Activated CD4-positive, alpha-beta T cell treated with anti-CD3 and anti-CD28 coated beads, Interleukin-2, amount 10 ng/mL, durations not matched to agents 7 days and 5 days (primary cell): ENCODE measurements at places on chromosomes 6 and 20.
A peak's percentile ranks its signal among the peaks of the same experiment; 100 is the strongest.

- peak; percentile 34 for DNase-seq
Observed at GRCh38 chr20:23245553-23246181, 104.9 kb upstream of the NXT1 start.

GRCh38 chr6:7507600-7507999 lies 33.9 kb upstream of the DSP start:
- no peak for DNase-seq

GRCh38 chr20:63370618-63371187 lies 9.6 kb upstream of the CHRNA4 start:
- DNase-seq = no peak

GRCh38 chr6:31907158-31907813 lies 5.4 kb upstream of the ZBTB12 start:
- DNase-seq = no peak

- no peak for DNase-seq
Observed at GRCh38 chr6:105896052-105896820, 189.9 kb upstream of the PRDM1 start.

DNA sequence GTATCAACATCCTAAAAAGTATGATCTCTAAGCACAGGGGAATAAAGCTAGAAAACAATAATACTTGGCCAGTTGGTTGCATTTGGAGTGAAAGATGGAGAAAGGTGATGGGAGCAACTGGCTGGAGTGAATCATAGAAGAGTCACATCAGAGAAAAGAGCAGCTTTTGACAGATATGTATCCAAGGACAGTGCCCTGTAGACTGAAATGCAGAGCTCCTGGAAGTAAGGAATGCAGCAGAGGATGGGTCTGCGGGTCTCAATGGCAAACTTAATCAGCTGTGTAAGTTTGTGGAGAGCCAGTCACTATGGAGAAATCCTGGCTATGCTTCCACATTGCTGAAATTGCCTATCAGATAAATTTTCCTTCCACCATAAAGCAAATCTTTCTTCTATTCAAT lies 253.6 kb upstream of the PRND start:
- no peak for DNase-seq

DNA sequence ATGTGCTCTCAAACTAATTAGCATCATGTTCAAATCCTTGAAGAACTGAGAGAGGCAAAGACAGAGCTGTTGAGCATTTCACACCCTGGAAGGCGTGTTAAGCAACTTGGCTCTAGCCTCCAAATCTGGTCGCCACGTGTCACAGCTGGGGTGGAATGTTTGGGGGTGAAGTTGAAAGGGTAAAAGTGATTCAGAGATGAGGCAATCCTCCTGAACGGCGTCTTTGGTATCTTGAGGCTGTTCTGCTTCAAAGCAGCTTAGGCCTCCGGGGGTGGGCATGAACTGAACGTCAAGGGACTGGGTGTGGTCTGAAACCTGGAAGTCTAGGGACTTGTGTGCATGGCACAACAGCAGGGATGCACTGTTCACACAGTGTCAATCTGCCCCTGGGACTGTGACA lies 62.3 kb downstream of the TRAM2 start:
- no peak for DNase-seq

DNA sequence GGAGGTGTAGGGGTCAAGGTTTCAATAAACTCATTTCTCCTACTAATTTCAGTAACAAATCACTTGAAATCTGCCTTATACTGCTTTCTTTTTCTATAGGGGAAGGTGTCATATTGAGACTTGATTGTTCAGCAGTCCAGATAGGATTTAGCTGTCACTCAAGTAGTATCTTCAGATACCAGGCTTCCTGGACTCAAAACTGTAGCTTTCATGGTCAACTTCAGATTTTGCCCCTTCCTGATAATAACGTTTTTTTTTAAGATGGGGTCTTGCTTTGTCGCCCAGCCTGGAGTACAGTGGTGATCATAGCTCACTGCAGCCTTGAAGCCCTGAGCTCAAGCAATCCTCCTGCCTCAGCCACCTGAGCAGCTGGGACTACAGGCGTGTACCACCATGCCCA lies 77.8 kb downstream of the JAG1 start:
- no peak for DNase-seq

- peak; percentile 74 for DNase-seq
Observed at GRCh38 chr20:62808211-62808865, 3.7 kb downstream of the OGFR start.

- no peak for DNase-seq
Observed at GRCh38 chr6:107304421-107305025, 154.8 kb downstream of the PDSS2 start.

- DNase-seq = no peak
Observed at GRCh38 chr6:7545316-7546019, 4.0 kb downstream of the DSP start.

- no peak for DNase-seq
Observed at GRCh38 chr6:156824142-156824541, 47.0 kb downstream of the ARID1B start.

- no peak for DNase-seq
Observed at GRCh38 chr6:14232889-14233288, 115.3 kb downstream of the CD83 start.

DNA sequence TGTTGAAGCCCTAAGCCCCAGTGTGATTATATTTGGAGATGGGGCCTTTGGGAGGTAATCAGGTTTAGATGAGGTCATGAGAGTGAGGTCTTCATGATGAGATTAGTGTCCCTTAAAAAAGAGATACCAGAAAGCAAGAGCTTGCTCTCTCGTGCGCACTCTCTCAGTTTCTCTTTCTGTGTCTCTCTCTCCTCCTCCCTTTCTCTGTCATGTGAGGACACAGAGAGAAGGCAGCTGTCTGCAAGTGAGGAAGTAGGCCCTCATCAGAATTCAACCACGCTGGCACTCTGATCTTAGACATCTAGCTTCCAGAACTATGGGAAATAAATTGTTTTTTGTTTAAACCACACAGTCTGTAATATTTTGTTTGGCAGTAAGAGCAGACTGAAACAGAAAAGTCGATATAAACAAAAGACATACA lies 180.5 kb downstream of the IBTK start:
- DNase-seq = no peak

- no peak for DNase-seq
Observed at GRCh38 chr6:158043008-158043407, 61.3 kb downstream of the SYNJ2 start.

DNA sequence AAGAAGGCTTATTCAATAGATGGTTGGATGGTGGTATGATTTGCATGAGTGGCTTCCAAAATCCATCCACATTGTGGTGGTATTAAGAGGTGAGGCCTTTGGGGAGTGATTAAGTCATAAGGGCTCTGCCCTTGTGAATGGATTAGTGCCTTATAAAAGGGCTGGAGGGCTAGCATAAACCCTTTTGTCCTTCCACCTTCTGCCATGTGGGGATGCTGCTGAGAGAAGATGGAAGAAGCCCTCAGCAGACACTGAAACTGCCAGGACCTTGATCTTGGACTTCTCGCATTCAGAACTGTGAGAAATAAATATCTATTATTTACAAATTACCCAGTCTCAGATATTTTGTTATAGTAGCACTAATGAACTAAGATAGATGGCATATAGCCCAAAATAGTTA lies 27.8 kb upstream of the SRPK1 start:
- DNase-seq = no peak

GRCh38 chr20:58911970-58912369 lies 59.5 kb downstream of the GNAS start:
- DNase-seq = no peak

- no peak for DNase-seq
Observed at GRCh38 chr6:66429210-66429609, 722.2 kb upstream of the EYS start.

GRCh38 chr6:109062767-109063352 lies 31.8 kb downstream of the SESN1 start:
- DNase-seq = no peak

- no peak for DNase-seq
Observed at GRCh38 chr20:41230136-41230535, 87.4 kb downstream of the ZHX3 start.

DNA sequence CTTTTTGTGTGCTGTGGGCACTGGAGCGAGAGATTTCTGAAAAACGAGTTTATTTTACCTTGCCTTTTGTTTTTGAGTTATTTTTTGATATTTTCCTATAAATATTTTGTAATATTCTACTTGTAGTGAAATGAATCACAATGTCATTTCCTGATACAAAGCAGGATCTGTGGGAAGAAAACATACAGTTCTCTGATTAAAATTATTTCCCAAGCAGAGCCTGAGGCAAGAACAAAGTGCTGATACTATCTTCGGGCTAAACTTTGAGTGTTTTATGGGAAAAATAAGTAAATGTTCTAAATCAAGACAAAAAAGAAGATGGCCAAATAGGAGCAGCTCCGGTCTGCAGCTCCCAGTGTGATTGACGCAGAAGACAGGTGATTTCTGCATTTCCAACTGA lies 33.7 kb upstream of the ELOVL5 start:
- no peak for DNase-seq

DNA sequence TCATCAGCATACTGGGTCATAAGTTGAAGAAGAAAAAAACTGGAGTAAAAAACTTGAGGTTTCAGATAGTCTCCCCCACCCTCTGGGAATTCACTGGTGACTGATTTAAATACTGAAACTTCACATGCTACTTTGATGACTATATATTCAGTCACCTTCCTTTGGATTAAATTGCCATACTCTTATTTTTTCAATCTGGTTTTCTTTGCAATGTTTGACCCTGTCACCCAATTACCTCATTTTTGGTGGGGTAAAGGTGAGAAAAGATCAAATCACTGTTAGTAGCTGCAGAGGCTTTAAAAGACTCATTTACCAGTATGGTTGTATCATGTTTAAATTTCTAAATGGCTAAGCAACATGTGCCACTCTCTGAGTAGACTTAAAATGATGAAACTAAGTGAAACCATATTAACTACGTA lies 862.7 kb upstream of the FLRT3 start:
- no peak for DNase-seq

DNA sequence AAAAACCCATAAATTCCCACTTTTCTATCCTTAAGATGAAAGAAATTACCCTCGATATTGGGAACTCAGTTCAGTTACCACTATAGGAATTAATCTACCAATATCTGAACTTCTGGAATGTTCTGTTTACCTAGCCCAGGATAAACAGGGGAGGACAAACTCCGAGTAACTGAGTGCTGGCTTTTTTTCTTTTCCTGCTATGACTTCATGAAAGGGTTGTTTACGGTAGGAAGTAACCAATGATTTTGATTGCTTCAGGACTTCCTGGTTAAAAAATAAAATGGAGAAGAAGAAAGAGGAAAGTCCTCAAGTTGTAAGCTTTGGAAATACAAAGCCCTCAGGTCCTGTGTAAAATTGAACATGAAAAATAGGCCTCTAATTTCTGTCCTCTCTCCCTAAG lies 167.7 kb downstream of the ZNF217 start:
- DNase-seq = no peak

GRCh38 chr20:8757146-8757545 lies 311.7 kb upstream of the PLCB4 start:
- DNase-seq = no peak

GRCh38 chr6:130765181-130765727 lies 62.0 kb upstream of the SMLR1 start:
- DNase-seq = no peak

GRCh38 chr6:85714893-85715530 lies 72.3 kb upstream of the SYNCRIP start:
- no peak for DNase-seq

DNA sequence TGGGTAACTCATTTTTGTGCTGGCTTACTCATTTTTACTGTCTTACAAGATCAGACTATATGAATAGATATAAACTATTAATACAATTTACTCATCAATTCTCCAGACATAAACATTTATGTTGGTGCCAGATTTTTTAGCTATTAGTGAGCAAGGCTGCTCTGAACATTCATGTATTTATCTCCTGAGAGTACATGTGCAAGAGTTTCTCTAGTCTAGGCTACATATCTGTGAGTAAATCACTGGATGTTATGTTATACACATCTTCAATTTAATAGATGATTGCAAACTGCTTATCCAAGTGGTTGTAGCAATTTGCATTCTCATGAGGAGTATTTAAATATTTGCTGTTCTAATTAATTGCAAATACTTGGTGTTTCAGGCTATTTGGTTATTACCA lies 687.1 kb downstream of the PTPRT start:
- no peak for DNase-seq

- no peak for DNase-seq
Observed at GRCh38 chr6:112469306-112469705, 122.2 kb downstream of the RFPL4B start.

GRCh38 chr6:31470801-31471200 lies 27.1 kb upstream of the MICB start:
- peak; percentile 5 for DNase-seq

DNA sequence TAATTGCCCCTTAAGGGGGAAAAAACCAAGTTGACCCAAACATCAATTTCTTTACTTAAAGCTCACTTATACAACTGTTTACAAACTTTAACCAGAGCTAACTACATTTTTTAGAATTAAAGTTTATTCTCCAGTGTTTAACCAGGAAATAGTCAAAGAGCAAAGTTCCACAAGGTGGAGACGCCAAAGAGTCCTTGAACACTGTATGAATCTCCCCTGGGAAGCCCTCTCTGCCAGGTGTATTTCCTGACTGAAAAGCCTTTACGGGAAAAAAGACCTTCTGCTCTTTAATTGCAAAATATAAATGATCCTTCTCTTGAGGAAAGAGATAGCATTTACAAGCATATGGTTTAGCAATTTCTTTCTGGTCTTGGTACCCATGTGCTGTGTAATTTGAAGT lies 36.2 kb downstream of the BTBD9 start:
- no peak for DNase-seq

DNA sequence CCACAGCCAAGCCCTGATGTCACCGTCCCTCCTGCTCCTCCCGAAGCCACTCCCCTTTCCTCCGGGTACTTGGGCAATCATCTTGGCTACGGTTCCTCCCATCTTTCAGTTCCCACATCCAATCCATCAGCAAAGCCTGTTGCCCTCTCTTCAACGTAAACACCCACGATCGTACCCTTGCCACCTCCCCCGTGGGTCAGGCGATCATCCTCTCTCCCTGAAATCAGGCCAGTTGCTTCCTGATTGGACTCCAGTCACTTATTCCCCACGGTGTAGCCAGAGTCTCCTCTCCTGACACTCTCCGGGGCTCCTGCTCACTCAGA lies 44.5 kb downstream of the SULF2 start:
- DNase-seq = no peak

DNA sequence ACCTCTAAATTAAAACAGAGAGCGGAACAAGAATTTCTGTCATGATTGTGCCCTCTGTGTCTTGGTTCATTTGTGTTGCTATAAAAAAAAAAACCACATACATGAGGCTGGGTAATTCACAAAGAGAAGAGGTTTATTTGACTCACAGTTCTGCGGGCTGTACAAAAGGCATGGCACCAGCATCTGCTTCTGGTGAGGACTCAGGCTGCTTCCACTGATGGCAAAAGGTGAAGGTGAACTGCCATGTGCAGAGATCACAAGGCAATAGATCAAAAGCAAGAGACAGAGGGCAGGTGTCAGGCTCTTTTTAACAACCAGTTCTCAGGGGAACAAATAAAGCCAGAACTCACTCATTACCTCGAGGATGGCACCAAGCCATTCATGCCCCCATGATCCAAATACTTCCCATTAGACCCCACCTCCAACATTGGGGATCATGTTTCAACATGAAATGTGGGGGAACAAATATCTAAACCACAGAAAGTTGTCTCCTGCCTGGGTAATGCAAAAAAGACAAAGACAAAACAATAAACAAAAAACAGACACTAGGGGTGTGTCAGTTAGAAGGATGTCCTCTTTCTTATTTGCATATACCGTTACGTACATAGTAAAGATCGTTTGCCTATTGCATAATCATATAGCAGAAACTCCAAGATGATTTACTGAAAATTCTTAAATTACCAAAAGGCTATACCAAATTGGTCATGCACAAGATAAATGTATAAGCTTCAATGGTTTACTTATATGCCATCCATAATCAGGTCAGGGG lies 17.0 kb downstream of the SERPINB9 start:
- no peak for DNase-seq

GRCh38 chr6:20877008-20877937 lies 343.0 kb downstream of the CDKAL1 start:
- no peak for DNase-seq
